ENCODE measurements at places on chromosomes 5 and 9. TPM values are rescaled to one million over a fixed set of nuclear protein-coding genes. Genes with fewer than 3 reads are reported as not detected.

BTNL9 gene
- under 0.01 TPM for total RNA-seq

CCL27 gene
- not detected for total RNA-seq

TNC gene
- 4.5 TPM for total RNA-seq

IL5 gene
- total RNA-seq: not detected

MEF2C gene
- total RNA-seq: 118 TPM

SHC3 gene
- total RNA-seq: 0.25 TPM

ANKRD34B gene
- total RNA-seq: not detected

PALM2AKAP2 gene
- under 0.01 TPM for total RNA-seq

PCDHGA12 gene
- 3.5 TPM for total RNA-seq

PTPDC1 gene
- 3.6 TPM for total RNA-seq

PCA3 gene
- total RNA-seq: 0.25 TPM

SHISAL2B gene
- not detected for total RNA-seq

SLC25A48 gene
- not detected for total RNA-seq

SPATA31A3 gene
- not detected for total RNA-seq

SLCO4C1 gene
- not detected for total RNA-seq

CTSV gene
- total RNA-seq: 0.25 TPM

SLC6A3 gene
- total RNA-seq: not detected

ENTPD2 gene
- total RNA-seq: not detected

IL9 gene
- total RNA-seq: not detected

PLPP7 gene
- total RNA-seq: 2.3 TPM

GKAP1 gene
- 0.89 TPM for total RNA-seq

NR5A1 gene
- total RNA-seq: not detected

GOLGA1 gene
- 7.6 TPM for total RNA-seq

THBS4 gene
- total RNA-seq: 2.9 TPM

GHR gene
- total RNA-seq: 3.1 TPM

GABRA1 gene
- total RNA-seq: not detected

DNLZ gene
- 15.0 TPM for total RNA-seq

DBH gene
- total RNA-seq: not detected

PRDM9 gene
- not detected for total RNA-seq

SELENOP gene
- total RNA-seq: 604 TPM

BARX1 gene
- not detected for total RNA-seq

RGS7BP gene
- 0.13 TPM for total RNA-seq

DMRT3 gene
- total RNA-seq: not detected

IL17B gene
- not detected for total RNA-seq

EIF4E1B gene
- total RNA-seq: not detected

BAAT gene
- total RNA-seq: not detected

ZNF608 gene
- total RNA-seq: 6.6 TPM

GPSM1 gene
- total RNA-seq: 28.2 TPM

NUDT12 gene
- total RNA-seq: 4.2 TPM

MYMK gene
- total RNA-seq: not detected

NDOR1 gene
- 2.4 TPM for total RNA-seq

PCDHA6 gene
- total RNA-seq: not detected

ARSI gene
- total RNA-seq: not detected

CDKN2B-AS1 gene
- total RNA-seq: 0.76 TPM

SLC6A7 gene
- not detected for total RNA-seq

REEP2 gene
- total RNA-seq: 1.6 TPM

JAK2 gene
- total RNA-seq: 5.6 TPM

LCN15 gene
- 0.13 TPM for total RNA-seq

ANKRD20A1 gene
- 1.2 TPM for total RNA-seq

PCDHGB4 gene
- 10.6 TPM for total RNA-seq

NME5 gene
- total RNA-seq: 1.9 TPM

CCIN gene
- 0.38 TPM for total RNA-seq

CKMT2 gene
- total RNA-seq: 0.38 TPM

ZCCHC7 gene
- 6.9 TPM for total RNA-seq

ITK gene
- not detected for total RNA-seq

TTLL11 gene
- 1.9 TPM for total RNA-seq

ASS1 gene
- 2.3 TPM for total RNA-seq
